Activated CD4-positive, CD25-positive, alpha-beta regulatory T cell treated with anti-CD3 and anti-CD28 coated beads, Interleukin-2, amount 50 U/mL, for 24 hours (primary cell): ENCODE measurements at places on chromosomes 6 and 20.

- no peak for ATAC-seq
These were observed 78.5 kb upstream of the SIRPA start for GRCh38 chr20:1816384-1817381.

- ATAC-seq = no peak
These were observed 139.4 kb upstream of the EYA4 start for GRCh38 chr6:133101790-133102189.

DNA sequence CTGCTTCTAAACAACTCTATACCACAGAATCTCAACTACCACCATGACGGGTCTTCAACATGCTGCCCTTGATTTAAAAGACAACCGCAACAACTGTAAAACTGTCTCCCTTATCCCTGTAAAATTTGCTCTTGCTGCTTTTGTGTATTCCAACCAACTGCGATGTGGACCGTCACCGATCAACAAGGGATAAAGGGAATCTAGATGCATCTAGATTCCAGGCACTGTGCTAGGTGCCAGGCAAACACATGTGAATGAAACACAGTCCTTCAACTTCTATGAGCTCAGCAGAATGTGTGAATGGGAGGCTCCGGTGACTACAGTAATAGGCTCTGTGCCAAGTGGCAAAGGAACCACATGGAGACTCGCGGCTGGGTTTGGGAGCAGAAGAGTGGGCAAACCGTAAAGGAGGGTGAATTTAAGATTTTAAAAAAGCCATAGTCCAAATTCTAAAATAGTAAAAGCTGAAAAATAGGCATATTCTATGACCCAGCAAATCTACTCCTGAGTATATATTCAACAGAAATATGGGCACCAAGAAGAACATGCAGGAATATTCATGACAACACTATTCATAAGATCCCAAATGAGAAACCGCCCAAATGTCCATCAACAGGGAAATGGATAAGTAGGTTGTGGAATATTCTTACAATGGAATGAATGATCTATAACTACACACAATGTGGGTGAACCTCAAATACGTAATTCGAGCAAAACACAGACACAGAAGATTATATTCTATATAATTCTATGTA lies 3.7 kb upstream of the PRND start:
- no peak for ATAC-seq

DNA sequence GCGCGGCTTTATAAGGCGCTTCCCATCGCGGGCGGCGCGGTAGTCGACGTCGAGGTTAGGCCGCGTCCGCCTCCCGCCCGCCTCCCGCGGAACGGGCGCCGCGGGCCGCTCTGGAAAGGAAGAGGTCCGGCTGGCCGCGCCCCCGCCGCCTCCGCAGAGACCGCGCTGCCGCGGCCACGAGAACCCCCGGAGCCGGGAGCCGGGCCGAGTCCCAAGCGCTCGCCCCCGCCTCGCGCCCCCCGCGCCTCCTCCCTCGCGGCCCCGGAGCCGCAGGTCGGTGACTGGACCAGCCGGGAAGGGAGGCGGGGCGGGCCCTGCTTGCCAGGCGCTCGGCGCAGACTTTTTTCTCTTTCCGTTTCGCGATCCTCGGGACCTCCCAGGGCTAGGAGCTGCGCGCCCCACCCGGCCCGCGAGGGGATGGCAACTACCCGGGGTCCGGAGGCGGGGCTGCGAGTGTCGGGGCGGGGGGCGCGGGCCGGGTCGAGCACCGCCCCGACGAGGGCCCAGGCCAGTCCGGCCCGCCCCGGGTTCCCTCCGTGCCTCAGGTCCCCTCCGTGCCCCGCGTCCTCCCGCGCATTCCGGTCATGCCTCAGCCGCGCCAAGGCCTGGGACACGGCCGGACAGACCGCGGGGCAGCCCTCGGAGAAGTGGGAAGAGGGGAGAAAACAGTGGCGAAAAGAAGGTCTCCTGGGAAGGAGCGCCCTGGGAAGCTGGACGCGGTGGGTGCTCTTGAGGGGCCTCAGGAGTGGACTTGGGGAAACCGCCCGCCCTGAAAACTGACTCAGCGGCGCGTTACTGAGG lies 417 bp upstream of the PXDC1 start:
- ATAC-seq = peak; percentile 82
